CD4-positive, CD25-positive, alpha-beta regulatory T cell (primary cell): ENCODE measurements at places on chromosomes 7 and 10. TPM values are rescaled to one million over a fixed set of nuclear protein-coding genes. Genes with fewer than 3 reads are reported as not detected.

SMNDC1 gene
- 52.1 TPM for total RNA-seq

NAT16 gene
- not detected for total RNA-seq

ERVW-1 gene
- total RNA-seq: not detected

GLUD1 gene
- total RNA-seq: 124 TPM

TAC1 gene
- not detected for total RNA-seq

MCU gene
- total RNA-seq: 15.6 TPM

GRCh38 chr7:75723444-75723843 lies 15.3 kb downstream of the HIP1 start:
- no peak overlapping the region for H3K27ac ChIP-seq
- no peaks in the 10 kb centered on the region for H3K36me3 ChIP-seq
- H3K4me1 ChIP-seq: peaks cover 7% of the 10 kb centered on the region
- no peaks in the 10 kb centered on the region for H3K27me3 ChIP-seq

- H3K4me3 ChIP-seq: no peak overlapping the region
- peaks cover 6% of the 10 kb centered on the region for H3K4me1 ChIP-seq
- H3K36me3 ChIP-seq: no peaks in the 10 kb centered on the region
- no peak overlapping the region for H3K27ac ChIP-seq
Observed at GRCh38 chr10:97914171-97914836, 64.7 kb downstream of the GOLGA7B start.

- no peak overlapping the region for H3K4me3 ChIP-seq
- H3K27ac ChIP-seq: no peak overlapping the region
- DNase-seq: no peak
- H3K27me3 ChIP-seq: no peaks in the 10 kb centered on the region
- H3K36me3 ChIP-seq: no peaks in the 10 kb centered on the region
Observed at GRCh38 chr10:14705548-14706230, 69.0 kb downstream of the FAM107B start.

DNA sequence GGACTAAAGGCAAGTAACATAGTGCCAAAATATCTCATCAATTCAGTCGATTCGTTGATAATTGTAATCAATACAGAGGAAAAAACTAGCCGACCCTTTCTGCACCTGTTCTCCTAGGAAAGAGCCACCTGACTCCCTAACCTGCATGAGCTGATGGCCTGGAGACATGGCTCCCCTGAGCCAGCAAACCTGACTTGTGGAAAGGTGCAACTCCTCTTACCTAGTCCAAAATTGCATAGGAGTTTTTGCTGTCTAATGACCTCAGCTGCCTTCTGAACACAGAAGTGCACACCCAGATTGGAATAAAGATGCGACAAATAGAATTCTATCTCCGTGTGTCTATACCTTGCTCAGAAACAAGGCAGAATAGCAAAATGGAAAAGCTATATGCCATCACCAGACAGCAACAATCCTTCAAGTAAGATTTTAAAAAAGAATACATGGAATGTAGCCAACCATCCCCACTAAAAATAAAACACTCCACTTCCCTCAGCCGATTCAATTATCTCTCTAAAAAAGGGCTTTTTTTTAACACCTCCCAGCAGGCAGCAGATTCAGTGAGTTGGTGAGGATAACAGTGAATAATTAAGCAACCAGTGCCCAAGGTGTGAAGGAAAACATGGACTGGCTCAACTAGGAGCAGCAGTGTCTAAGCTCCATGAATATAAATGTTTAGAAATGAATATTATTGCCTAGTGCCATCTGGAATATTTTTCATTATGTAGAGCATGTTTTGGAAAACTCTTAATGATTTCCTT lies 26.6 kb upstream of the LMTK2 start:
- H3K4me1 ChIP-seq: no peaks in the 10 kb centered on the region
- no peak overlapping the region for H3K27ac ChIP-seq
- DNase-seq: no peak
- H3K36me3 ChIP-seq: no peaks in the 10 kb centered on the region
- no peaks in the 10 kb centered on the region for H3K27me3 ChIP-seq
- no peak overlapping the region for H3K4me3 ChIP-seq

DNA sequence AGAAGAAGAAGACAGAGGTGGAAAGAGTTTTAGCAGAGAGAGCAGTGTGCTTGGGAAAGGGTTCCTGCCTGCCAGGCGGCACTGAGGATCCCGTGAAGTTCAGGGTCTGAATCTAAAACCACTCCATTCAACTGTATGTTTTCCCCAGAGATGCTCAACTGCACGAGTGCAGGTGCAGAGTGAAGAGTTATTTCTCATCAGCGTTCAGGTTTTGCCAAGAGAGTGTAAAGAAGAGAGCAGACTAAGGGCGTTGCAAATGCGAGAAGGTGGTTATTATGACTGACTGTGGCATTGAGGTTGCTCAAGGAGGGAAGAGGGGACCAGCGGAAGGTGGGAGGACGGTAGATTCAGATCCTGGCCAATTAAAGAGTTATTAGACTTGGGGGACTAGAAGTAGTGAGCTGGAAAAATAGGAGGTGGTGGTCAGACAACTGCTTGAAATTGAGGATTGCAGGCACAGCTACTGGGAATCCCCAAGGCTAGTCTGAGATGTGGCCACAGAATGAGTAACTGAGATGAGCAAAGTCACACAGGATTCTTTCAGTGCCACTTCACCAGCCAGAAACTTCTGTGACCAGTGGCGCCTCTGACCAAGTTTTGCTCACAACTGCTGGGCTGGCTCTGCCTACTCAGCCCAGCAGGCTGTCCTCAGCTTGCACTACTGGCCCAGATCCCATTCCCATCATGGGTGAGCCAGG lies 29.1 kb downstream of the STRA8 start:
- no peak for DNase-seq
- H3K36me3 ChIP-seq: no peaks in the 10 kb centered on the region
- no peaks in the 10 kb centered on the region for H3K4me1 ChIP-seq

DNA sequence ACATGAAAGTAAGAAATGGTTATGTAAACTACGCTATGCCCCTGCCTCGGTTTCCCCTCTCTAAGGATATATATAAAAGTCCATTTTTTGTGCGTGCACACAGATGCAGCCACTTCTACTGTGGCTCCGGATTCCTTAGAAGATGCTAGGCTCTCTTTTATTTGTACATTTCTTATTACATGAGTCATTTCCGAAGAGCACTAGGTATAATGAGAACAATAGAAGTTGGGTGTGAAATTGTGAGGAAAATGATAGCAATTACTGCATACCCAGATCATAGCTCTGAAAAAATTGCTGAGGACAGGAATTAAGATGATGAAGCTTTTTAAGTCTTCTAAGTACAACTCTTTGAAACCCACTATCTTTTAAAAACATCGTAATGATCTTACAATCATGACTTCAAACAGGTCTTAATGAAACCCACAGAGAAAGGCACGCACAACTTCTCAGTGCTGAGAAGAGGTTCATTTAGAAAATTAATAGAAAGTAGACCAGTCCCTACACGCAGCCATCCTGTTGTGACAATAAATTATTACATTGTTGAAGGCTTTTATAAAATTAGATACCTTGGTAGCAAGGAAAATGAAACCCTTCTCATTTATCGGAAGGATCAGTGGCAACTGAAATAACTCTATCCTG lies 96.2 kb upstream of the FGFR2 start:
- H3K36me3 ChIP-seq: no peaks in the 10 kb centered on the region
- no peaks in the 10 kb centered on the region for H3K27me3 ChIP-seq
- no peak overlapping the region for H3K4me3 ChIP-seq
- no peak for DNase-seq
- H3K4me1 ChIP-seq: no peaks in the 10 kb centered on the region

DNA sequence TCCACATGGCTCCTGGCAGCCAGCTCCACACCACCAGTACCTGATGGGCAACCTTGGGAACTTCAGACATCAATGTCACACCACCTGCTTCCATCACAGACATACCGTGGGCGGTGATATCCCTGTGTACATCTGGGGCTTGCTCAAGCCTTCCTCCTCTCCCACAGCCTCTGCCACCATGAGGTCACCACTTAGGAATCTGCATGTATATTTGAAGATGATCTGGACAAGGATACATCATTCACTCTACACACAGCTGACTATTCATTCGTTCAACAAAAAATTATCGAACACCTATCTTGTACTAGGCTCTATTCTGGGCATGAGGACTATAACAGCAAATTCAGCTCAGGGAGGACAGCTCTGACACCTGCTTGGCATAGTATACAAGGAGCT lies 6.8 kb downstream of the DLG5 start:
- H3K4me3 ChIP-seq: no peak overlapping the region
- H3K27ac ChIP-seq: no peak overlapping the region
- DNase-seq: no peak
- H3K4me1 ChIP-seq: no peaks in the 10 kb centered on the region
- H3K27me3 ChIP-seq: peaks cover 6% of the 10 kb centered on the region

- DNase-seq: no peak
- peak overlapping the region; percentile 68 for H3K27ac ChIP-seq
Observed at GRCh38 chr10:50512214-50512595, 111.6 kb downstream of the SGMS1 start.

DNA sequence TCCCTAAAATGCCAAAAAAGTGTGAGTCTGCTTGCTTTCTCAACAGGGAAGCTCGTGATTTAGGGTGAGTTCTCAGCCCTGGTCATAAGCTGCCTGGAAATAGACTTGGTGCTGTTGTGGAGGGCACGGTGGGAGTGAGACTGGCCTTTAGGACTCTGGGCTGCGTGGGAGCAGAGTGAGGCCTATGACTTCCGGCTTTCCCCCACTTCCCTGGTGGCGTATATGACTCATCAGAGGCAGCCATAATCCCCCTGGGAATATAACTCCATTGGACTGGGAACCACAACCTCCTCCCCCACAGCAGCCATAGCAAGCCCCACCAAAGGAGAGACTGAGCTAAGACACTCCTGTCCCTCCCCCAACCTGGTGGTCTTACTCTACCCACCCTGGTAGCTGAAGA lies 95.0 kb downstream of the PON1 start:
- no peak for DNase-seq
- no peak overlapping the region for H3K4me3 ChIP-seq
- no peaks in the 10 kb centered on the region for H3K4me1 ChIP-seq
- no peaks in the 10 kb centered on the region for H3K27me3 ChIP-seq
- H3K36me3 ChIP-seq: no peaks in the 10 kb centered on the region
- no peak overlapping the region for H3K27ac ChIP-seq

DNA sequence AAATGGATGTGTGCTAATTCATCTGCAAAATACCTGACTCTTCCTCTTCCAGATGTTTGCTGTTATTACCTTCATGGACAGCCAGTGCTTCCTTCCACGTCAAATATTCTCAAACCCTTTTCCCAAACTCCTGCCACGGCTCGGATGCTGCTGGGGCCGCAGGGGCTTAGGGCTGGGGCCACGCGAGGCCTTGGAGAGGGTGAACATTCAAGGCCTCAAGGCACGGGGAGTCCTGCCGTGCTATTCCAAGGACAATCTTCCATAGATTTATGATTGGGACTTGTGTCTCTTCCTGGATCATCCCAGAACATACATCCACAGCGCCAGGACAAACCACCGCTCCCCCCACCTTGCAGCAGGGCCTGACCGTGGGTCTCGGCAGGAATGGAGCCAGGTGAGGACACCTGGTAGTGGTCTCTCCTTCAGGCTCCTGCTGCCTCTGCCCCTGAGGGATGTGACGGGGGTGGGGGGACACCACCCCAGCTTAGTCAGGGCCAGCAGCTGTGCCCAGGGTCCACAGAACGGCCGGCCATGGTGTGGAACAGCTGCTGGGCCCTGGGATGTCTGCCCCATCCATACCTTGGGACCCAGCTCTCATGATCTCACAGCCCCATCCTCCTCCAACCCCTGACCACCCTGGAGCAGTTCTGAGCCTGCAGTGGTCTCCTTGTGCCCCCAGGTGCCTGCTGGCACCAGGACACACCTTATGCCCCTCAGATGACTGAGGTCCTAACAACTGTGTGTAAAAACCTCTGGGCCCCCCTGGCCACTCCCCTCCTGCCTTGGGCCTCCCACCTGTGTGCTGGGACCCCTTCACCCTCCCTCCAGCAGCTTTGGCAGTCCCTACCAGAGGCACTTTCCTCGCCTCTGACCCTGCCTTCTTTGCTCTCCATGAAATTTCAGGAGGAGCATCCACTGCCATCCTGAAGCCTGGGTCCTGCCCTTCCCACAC lies 16.7 kb downstream of the VIPR2 start:
- no peaks in the 10 kb centered on the region for H3K4me1 ChIP-seq
- H3K27me3 ChIP-seq: no peaks in the 10 kb centered on the region
- H3K27ac ChIP-seq: no peak overlapping the region
- no peak overlapping the region for H3K4me3 ChIP-seq
- DNase-seq: no peak

DNA sequence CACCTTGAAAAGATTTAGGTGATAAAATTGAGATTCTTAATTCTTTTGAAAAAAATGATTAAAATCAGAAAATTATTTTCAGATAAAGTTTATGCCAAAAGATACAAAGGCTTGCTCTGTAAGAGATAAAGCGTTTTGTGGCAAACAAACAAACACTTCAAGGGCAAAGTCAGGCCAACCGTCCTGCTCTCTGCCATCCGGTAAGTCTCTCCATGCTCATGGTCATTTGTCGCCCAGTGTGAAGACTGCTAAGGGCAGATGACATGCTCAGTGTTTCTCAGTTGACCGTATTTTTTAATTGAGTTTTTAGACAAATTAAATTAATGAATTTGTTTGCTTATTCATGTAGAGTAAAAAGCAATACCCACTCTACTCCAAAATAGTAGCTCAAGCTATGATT lies 60.0 kb downstream of the PTPRE start:
- H3K4me1 ChIP-seq: no peaks in the 10 kb centered on the region
- no peak overlapping the region for H3K27ac ChIP-seq
- no peak overlapping the region for H3K4me3 ChIP-seq
- H3K36me3 ChIP-seq: no peaks in the 10 kb centered on the region
- no peaks in the 10 kb centered on the region for H3K27me3 ChIP-seq
- DNase-seq: no peak

DNA sequence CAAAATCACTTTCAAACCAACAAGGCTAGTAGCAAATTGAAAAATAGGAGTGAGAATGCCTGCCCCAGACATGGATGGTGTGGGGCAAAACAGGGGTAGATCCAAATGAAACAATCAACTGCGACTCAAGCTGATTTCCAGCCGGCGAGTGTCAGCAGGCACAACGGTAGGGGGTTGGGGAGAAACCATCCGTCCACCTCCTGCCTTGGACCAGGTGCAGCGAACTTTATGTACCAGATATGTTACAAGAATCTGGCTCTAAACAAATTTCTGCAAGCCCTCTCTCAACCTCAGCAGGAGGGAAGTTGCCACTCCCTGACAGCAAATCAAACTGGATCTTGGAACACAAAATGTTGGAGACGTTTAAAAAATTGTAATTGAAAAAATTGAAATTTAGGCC lies 45.2 kb downstream of the PYROXD2 start:
- no peaks in the 10 kb centered on the region for H3K27me3 ChIP-seq
- no peaks in the 10 kb centered on the region for H3K4me1 ChIP-seq
- no peaks in the 10 kb centered on the region for H3K36me3 ChIP-seq
- H3K4me3 ChIP-seq: no peak overlapping the region
- H3K27ac ChIP-seq: no peak overlapping the region
- no peak for DNase-seq

DNA sequence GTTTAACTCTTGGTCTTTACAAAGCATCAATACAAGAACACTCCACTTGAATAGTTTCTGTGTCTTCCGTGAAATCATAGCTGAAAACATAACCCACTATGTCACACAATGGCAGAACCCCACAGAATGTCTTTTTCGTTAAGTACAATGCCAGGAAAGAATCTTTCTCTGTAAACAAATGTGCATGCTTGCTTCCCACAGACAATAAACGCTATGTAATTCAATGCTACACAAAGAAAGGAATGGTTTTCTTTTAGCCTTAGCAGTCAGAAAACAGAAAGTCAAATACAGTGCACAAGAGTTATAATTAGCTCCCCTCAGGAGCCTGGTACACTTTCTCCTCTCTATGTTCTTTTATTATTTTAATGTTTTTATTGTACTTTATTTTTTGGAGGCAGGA lies 186.1 kb downstream of the SRPK2 start:
- no peak overlapping the region for H3K27ac ChIP-seq
- H3K36me3 ChIP-seq: peaks cover 40% of the 10 kb centered on the region
- H3K4me1 ChIP-seq: peaks cover 17% of the 10 kb centered on the region
- H3K4me3 ChIP-seq: no peak overlapping the region
- H3K27me3 ChIP-seq: no peaks in the 10 kb centered on the region
- DNase-seq: no peak
